Activated T-helper 17 cell treated with anti-CD3 and anti-CD28 coated beads, Interleukin-2, amount 50 U/mL, for 72 hours (primary cell): ENCODE measurements at places on chromosomes 1 and 21. TPM values are rescaled to one million over a fixed set of nuclear protein-coding genes. Genes with fewer than 3 reads are reported as not detected.
A peak's percentile ranks its signal among the peaks of the same experiment; 100 is the strongest.

DNA sequence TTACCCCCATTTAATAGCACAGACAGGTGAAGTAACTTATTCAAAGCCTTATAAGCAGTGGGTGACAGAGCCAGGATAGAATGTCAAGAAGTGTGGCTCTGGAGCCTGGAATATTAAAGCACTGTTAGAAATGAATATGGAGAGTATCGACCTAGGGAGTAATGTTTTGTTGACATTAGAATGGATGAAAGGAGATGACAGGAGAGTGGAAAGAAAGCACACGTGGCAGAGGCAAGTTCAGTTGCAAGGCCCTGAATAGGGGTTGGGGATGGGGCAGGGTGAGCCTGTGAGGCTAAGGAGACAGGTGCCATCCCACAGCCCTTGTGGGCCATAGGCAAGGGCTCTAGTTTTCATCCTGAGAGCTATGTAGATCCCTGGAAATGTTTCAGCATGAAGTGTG is 125.5 kb upstream of the PLXNA2 start:
- no peak for ATAC-seq

DNA sequence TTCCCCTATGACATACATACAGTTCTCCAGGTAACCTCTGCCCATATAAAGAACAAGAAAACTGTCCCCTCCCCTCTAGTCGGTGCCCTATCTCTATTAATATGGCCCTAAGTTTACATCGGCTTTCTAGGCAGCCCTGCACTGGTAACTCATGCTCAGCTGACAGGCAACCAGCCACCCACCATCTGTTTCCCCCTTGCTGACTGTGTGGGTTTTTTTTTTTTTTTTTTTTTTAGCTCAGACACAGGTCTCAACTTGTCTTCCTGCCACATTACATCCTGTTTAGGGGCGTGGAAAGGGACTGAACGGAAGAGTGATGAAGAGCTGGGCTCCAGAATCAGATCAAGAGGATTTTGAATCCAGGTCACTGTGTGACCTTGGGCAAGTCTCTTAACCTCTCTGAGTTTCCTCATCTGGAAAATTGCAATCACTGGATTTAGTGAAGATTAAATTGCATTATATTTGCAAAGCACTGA is 14.0 kb downstream of the LAPTM5 start:
- ATAC-seq: peak; percentile 75

DNA sequence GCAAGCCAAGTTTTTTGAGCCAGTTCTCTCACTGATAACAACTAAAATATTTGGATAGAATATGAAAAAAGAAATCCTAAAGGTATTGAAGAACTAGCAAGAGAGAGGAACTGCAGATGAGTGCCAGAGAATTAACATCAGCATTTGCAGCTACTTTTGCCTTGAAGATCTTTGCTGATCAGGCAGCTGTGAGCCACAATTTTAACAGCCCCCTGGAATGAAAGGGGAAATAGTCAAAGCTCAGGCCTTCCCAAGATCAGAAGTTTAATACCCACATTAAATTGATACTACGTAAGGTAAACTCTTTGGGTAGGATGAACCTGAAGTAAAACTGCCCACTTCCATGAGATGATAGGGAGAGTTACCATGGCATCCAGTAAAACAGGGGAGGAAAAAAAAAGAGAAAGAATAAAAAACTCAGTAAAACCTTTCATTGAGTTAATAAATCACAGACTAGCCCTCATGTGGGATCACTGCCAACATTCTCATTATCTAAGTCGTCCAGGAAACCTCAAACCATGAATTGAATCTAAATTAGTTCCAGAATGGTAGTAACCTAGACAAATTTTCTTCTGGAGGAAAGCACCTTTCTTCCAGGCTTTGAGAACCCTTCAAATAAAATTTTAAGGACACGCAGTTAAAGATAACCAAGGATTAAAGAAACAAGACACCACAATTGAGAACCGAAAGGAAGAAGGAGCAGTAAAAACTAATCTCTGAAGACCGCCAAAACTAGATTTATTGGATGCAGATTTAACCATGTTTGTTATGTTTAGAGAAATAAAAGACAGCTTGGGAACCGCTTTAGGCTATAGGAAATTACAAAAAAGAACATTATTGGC is 28.3 kb downstream of the SCP2 start:
- no peak for ATAC-seq

DNA sequence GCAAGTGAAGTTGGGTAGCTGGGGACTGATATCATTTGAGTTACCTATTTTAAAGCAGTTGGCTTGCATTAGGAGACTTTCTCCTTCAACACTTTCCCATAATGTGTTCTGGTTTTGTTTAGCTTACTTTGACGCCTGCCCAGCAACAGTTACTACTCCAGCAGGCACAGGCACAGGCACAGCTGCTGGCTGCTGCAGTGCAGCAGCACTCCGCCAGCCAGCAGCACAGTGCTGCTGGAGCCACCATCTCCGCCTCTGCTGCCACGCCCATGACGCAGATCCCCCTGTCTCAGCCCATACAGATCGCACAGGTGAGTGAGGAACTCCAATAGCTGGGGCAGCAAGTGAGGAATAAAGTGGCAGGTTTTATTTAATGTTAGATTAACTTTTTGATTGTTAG is 144.3 kb downstream of the CD247 start:
- no peak for ATAC-seq

GRCh38 chr1:121519042-121519755 is 334.4 kb downstream of the SRGAP2C start:
- ATAC-seq: peak; percentile 89

GRCh38 chr1:235533476-235534168 is 29.4 kb upstream of the B3GALNT2 start:
- ATAC-seq: no peak

GRCh38 chr1:179137617-179138255 is 55.9 kb downstream of the TOR3A start:
- ATAC-seq: no peak

DNA sequence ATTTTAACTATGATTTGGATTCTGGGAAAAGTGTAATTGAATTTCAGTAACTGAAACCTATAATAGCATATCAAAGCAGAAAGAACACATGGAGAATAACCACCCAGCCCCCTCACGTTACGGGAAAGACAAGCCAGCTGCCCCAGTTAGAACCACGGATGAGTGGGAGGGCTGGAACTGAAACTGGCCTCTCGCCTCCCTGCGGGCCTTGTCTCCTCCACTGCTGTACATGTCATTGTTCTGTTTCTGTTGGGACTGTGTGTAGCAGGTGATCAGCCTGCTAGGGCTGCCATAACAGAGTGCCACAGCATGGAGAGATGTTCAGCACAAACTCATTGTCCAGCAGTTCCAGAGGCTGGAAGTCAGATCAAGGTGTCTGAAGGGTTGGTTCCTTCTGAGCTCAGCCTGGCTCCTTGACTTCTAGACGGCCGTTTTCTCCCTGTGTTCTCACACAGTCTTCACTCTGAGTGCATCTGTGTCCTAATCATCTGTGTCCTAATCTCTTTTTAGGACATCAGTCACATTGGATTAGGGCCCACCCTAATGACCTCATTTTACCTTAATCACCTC is 52.4 kb downstream of the MAP3K21 start:
- ATAC-seq: peak; percentile 92

DNA sequence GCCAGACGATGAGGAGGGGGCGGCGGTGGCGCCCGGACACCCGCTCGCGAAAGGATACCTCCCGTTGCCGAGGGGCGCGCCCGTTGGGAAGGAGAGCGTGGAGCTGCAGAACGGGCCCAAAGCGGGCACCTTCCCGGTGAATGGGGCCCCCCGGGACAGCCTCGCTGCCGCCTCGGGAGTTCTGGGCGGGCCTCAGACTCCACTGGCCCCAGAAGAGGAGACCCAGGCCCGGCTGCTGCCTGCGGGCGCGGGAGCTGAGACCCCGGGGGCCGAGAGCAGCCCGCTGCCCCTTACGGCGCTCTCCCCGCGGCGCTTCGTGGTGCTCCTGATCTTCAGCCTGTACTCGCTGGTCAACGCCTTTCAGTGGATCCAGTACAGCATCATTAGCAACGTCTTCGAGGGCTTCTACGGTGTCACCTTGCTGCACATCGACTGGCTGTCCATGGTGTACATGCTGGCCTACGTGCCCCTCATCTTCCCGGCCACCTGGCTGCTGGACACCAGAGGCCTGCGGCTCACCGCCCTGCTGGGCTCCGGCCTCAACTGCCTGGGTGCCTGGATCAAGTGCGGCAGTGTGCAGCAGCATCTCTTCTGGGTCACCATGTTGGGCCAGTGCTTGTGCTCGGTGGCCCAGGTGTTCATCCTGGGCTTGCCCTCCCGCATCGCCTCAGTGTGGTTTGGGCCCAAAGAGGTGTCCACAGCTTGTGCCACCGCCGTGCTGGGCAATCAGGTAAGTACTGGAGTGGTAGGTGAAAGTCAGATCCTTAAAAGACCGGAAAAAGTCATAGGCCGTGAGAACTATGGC is 588 bp downstream of the FLVCR1 start:
- peak; percentile 27 for ATAC-seq

DNA sequence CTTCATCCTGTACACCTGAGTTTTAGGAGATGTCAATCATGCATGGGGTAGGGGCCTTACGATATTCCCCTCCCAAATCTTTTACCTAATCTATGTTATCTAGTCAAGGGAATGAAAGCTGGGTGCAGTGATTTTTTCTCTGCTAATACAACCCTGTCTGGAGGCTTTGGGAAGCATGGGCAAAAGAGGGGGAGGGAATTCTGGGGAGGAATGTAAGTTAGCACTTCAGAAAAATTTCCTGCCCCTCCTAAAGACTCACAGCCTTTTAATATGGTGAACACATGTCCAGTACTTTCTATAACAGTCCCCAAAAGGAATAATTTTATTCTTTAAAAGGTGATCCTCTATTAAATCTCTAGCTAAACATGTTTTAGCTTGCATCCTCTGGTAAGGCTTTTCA is 25.6 kb upstream of the PRELP start:
- ATAC-seq: no peak

DNA sequence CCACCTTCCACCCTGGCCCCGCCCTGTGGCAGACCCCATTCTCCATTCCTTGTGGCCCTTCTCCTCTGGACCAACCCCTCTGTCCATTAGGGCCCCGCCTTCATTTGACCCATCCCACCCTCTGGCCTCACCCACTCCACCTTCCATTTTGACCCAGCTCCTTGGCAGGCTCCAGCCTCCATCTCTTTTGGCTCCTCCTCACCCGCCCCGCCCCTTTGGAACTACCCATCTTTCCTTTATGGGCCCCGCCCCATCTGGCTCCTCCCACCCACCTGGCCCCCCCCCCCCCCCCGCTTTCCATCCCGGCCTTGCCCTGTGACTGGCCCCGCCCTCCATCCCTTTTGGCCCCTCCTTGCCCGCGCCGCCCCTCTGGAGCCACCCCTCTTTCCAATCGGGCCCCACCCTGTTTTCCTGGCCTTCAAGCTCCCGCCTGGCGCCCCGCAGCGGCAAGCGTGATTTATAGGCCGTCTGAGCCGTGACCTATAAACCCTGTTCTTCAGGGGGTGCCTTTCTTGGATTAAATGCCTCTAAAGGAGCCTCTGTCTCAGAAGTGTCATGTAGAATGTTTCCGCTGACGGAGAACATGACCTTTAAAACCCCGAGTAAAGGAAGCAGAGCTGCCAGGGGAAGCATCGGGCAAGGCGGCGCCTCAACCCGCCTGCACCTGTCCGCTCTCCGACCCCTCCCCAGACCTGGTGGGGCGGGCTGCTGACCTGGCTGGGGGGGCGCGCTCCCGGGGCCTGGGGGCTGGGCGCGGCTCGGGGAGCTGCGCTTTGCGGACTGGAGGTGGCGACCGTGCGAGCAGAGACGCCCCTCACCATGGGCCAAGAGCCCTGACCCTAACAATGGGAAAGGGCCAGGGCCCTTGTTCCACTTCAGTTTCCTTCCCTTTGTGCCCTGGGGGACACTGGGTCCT is 178.0 kb downstream of the CAMTA1 start:
- ATAC-seq: peak; percentile 55

- no peak for ATAC-seq
Measured at GRCh38 chr1:10271090-10271489, 60.7 kb downstream of the KIF1B start.

DNA sequence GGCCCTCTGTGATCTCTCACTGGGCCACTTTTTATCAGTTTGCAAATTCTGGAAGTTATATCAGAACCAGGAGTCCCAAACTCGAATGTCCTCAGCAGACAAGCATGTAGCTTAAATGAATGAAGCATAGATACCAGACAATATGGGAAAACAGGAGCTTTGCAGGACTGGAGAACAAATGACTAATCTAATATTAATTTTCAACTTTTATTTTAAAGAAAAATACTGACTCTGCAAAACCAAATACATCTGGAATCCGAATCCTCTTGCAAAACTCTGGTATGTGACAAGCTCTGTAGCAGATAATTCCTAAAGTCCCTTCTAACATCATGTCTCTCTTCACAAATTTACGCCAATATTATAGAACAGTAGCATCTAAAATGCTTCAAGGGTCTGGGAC is 427.4 kb downstream of the TTLL7 start:
- ATAC-seq: no peak

GRCh38 chr1:229388897-229389580 is 44.9 kb downstream of the ACTA1 start:
- peak; percentile 42 for ATAC-seq

GRCh38 chr1:245831518-245831917 is 675.6 kb downstream of the SMYD3 start:
- ATAC-seq: no peak

DNA sequence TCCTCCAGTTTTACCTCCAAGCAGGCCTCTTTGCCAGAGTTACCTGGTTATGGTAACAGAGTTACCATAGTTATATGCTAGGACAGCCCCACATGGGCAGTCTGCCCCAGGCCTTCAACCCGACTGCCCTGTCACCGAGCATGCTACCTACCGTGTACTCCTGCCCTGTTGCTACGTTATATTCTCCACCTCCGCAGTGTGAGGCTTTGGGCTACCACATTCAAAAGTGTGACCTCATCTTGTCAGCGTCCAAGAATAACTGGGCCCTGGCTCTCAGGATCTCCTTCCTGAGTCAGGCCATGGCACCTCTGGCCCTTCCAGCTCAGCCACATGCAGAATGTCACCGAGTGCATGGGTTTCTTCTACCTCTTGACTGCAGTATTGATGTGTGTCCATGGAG is 8.9 kb downstream of the MAPKAPK2 start:
- no peak for ATAC-seq

DNA sequence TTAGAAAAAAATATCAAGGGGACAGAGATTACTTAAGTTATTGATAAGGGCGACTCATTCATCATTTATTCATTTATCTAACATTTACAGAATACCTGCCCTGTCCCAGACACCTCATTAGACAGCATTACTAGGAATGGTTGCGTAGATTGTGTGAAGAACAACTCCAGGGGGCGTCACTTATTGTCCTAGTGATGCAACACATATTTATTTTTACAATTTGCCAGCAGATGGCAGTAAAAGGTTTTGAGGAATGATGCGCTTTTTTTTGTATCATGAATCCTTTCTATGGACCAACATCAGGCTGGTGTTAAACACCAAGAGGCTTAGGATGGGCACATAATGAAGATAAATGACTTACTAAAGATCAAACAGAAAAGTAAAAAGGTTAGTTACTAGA is 5.5 kb downstream of the NCAM2 start:
- ATAC-seq: no peak

GRCh38 chr1:92051948-92052347 is 22.2 kb downstream of the EPHX4 start:
- no peak for ATAC-seq

- no peak for ATAC-seq
Measured at GRCh38 chr1:50197216-50197615, 88.5 kb downstream of the ELAVL4 start.

- no peak for ATAC-seq
Measured at GRCh38 chr1:178609015-178609414, 96.1 kb downstream of the TEX35 start.

GRCh38 chr1:151811181-151811580 is 6.0 kb upstream of the LINGO4 start:
- ATAC-seq: no peak

MYBPHL gene
- total RNA-seq: not detected

MYBPH gene
- not detected for total RNA-seq

PTPN7 gene
- total RNA-seq: 281 TPM

ELAPOR1 gene
- 3.9 TPM for total RNA-seq

DYNLT5 gene
- not detected for total RNA-seq

ARHGEF16 gene
- total RNA-seq: 0.16 TPM
